ENCODE measurements at places on chromosomes 16 and 17.
A peak's percentile ranks its signal among the peaks of the same experiment; 100 is the strongest.

DNA sequence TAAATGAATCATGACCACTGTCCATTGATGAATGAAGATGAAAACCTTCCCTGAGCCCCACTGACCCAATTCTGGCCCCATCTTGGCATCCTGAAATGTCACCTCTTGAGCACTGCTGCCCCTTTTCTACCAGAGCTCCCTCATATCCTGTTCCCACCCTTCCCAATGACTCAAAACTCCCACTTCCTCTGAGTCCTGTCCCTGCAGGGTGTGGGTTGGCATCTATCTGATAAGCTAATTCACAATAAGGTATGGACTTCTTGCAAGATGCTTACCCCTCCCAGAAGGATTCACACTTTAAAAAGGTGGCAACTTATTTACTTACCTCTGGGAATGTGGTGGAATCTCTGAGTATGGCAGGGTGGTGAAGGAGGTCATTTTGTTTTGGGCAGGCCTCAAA is 13.3 kb upstream of the CSNK2A2 start:
- no peak for DNase-seq

- no peak for DNase-seq
These were observed 30.4 kb downstream of the ABCA10 start for GRCh38 chr17:69198238-69198637.

GRCh38 chr16:86747761-86748160 is 169.4 kb downstream of the FOXL1 start:
- no peak for DNase-seq

GRCh38 chr17:16155536-16155935 is 59.8 kb downstream of the NCOR1 start:
- no peak for DNase-seq

GRCh38 chr16:56866955-56867830 is 2.2 kb downstream of the SLC12A3 start:
- DNase-seq: peak; percentile 63

DNA sequence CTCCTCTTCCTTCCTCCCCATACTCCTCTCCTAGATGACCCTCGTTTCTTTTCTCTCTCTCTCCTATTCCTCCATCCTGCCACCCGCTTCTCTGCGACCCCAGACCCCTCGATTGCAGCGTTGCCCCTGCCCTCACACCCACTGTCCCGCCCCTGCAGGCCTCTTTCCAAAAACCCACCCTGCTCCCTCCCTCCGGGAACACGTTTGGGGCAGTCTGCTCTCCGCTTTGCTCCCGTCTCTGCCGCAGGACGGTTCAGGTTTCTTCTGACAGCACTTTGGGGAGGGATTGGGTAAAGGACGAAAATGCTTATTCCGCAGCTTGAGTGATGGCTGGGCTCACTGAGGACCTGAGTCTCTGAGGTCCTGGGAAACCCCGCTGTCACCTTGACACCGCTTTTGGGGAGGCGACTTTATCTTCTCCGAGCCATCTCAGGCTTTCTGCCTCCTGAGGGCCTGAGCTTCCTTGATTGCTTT is 690 bp downstream of the NDE1 start:
- no peak for DNase-seq

Data from fibroblast of skin of right quadriceps (primary cell).